ENCODE measurements at places on chromosomes 2 and 18. TPM values are rescaled to one million over a fixed set of nuclear protein-coding genes. Genes with fewer than 3 reads are reported as not detected.

GRCh38 chr2:168929031-168929430 lies 27.9 kb downstream of the G6PC2 start:
- no peak for DNase-seq

- DNase-seq, result no peak
Observed at GRCh38 chr2:98072442-98072841, 14.5 kb upstream of the VWA3B start.

DNA sequence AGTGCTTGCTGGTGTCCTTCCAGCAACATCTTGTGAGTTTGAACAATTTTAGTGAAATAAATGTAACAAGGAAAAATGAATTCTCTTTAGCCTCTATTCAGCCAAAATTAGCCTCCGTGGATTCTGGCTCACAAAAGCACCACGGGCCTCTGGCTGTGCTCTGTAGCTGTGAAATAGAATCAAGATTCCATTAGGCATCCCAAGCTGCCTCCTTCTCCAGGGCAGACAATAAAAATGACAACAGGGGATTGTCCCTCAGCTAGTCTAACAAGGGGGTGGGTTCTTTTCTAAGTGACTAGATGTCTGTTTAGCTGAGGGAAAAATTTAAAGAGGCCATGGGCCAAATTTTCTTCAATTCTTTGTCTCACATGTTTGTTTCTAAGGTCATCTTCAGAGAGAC lies 254.7 kb upstream of the FIGN start:
- DNase-seq, result no peak

GRCh38 chr2:29615183-29615582 lies 306.2 kb downstream of the ALK start:
- DNase-seq, result no peak

DNA sequence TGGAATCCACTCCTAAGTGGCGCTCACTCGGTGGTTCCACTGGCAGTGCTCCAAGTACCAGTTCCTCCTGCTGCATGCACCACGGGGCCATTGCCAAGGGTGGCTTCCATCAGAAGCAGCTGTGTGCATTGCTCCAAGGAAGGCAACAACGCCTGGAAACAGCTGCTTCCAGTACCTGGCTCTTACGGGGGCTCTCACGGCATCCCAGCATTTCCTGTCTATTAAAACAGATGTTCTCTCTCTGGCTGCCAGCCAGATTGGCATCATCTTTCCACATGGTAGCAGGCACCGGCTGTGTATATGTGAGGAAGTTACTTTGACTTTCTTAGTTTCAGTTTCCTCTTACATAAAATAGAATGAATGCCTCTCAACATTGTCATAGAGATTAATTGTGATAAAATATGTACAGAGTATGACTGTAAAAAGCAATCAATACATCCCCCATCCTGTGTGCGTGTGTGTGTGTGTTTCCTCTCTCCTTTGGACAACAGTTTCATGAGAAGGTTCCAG lies 84.9 kb downstream of the CMPK2 start:
- peak; percentile 37 for DNase-seq

DNA sequence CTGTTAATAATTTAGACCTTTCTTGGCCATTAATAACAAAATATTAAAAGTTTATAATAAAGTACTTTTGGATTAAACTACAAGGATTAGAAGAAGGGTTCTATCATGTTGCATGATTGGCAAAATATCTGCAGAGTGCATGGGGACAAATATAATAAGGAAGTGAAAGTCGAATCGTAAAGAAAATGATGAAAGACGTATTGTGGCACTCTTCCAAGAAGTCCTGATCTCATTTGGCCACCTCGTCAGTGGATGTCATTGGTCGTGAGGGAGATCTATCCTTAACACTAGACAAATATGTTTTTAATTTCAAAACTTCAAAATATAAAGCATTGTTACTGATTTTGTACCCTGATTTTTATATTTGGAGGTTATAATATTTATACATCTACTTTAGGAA lies 197.7 kb upstream of the STON1 start:
- peak; percentile 58 for DNase-seq

DNA sequence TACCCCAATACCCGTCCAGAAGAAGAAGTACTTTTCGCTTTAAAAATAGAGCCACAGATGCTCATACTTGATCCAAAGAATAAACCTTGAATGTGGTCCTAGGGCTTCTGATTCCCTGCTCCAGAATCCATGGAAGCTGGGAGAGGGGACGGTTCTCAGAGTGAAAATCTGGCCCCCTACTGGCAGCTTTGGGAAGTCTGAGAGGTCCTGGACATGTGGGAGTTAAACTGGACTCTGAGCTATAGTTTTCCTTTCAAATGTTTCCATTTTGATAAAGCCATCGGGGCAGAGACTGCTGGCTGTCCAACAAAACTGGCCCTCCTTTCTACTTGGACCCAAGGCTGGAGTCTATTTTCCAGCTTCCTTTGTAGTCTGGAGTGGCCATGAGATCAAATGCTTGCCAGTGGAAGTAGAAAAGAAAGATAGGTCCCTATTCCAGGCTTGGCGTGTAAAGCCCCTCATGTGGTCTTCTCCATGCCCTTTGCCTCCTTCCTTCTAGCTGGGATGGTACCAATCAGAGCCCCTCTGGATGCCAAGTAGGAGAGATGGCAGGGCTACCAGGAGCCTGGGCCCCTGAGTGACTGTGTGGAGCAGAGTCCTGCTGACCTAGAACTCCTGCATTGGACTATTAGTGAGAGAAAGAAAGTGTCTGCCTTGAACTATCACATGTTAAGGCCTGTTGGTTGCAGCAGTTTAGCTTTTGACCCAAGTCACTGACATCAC lies 37.7 kb upstream of the TBC1D8 start:
- peak; percentile 55 for DNase-seq

- no peak for DNase-seq
Observed at GRCh38 chr2:214107726-214108125, 303.1 kb upstream of the VWC2L start.

DNA sequence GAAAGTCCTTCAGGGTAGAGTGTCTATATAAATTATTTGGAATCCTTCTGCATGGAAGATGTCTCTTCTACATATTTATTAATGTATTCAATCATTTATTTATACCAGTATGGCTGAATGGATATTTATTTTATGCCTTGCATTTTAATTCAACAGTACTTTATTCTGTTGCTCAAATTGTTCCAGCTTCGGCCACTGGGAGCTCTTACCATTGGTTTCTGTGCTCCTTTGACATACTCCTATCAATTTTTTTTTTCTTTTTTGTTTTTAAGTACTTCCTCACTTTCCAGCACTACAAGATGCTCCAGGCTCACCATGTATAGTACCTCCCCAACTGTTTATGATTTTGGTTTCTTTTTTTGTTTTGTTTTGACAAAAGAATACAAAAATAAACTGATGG lies 39.4 kb upstream of the WIPF1 start:
- DNase-seq, result no peak

DNA sequence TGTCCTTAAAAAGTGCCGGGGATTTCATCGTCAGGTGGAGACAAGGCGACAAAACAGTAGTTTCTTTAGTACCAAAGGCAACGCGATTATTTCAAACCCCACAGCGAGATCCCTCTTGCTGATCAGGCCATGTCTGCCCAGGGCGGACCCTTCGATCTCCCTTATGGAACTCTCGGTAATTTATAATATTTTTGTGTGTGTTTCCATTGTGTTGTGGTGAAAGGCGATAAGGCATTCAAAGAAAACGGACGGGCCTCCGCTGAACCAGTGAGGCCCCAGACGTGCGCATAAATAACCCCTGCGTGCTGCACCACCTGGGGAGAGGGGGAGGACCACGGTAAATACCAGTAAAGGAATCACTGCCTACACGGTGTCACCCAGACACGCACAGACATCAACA lies 1.4 kb upstream of the GAD1 start:
- DNase-seq, result no peak

DNA sequence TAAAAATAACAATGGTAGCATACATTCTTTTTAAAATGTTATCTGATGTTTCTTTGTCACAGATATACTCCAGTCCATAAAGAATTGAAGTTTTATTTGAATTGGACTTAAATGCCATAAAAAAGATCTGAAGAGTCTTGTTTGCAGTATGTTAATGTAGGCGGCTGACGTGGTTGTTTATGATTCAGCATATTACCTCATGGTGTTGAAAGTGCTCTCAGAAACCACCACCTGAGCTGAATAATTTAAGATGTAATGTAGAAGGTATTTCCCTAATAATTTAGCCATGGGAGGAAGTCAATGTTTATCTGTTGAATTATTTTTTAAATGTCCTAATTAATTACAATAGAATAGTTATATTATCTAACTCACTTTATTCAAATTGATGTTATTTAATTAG lies 58.6 kb upstream of the CHN1 start:
- peak; percentile 74 for DNase-seq

DNA sequence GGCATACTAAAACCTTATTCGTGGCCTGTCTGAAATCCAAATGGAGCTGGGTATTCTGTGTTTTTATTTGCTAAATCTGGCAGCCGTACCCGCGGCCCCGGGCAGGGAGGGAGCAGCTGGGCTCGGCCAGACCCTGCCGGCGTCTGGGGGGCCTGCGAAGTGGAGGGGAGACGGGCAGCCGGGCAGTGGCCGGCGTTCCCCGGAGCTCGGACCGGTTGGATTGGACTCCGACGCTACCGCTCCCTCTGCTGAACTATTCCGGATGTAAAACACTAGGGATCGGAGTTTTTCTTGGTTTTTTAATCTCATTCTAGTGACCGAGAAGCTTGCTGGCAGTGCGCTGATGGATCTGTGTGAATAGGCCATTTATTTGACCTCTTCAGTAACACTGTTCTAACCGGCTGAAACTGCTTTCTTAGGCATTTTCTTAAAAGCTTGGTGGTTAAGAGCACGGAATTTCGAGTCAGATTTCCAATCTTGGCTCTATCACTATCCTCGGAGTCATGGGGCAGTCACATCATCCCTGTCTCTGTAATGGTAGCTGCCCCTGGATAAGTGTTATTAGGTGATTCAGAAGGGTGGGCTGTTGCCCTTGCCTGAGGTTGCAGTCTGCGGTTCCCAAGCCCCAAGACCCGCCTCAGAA lies 694 bp downstream of the UNC50 start:
- peak; percentile 61 for DNase-seq

- DNase-seq, result peak; percentile 41
Observed at GRCh38 chr18:48460929-48461583, 51.9 kb upstream of the ZBTB7C start.

DNA sequence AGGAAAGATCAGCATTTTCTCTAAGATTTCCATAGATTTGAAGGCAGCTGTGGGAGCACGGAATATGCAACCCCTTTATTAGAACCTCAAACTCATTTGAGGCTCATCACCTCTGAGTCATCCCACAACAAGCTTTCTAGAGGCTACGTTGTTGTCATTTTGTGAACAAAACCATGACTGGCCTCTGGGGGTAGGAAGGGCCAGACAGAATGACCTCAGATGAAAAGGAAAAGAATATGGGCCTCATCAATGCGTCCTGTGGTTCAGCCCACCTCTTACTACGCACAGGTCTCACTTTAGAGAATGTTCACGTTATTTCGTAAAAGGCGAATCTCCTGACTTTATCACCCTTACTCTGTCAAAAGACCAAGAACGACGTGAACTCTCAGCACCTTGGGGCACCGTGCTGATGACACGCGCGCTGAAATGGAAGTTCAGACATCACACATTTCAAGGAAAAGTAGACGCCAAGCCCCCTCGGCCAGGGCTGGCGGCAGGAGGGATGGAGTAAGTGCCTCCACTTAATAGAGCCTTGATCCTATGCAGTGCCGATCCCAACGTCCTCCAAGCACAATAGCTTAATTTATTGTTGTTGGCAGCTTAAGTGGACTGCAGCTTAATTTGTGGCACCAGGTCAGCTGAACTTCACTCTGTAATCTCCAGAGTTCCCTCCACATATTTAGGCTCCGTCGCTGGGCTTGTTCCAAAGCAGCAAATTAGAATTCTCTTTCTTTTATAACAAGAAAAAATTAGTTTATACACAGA lies 208.3 kb downstream of the EIPR1 start:
- peak; percentile 67 for DNase-seq

DNA sequence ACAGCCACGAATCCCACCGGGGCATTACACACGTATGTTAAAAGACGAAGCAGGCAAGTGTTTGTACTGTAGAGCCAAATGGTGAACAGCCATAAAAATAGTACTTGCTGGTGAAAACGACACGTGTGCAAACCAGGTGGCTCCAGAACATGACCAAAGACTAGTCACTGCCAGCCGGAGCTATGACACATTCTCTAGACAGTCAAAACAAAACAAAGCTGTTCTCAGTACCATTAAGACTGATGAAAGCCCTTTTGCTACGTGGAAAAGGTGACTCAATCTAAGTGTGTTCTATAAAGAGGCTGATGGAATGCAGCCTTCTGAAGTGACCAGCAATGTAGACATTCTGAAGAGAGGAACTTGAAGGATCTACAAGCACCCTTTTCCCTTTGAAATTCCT lies 367.7 kb upstream of the NETO1 start:
- peak; percentile 98 for DNase-seq

DNA sequence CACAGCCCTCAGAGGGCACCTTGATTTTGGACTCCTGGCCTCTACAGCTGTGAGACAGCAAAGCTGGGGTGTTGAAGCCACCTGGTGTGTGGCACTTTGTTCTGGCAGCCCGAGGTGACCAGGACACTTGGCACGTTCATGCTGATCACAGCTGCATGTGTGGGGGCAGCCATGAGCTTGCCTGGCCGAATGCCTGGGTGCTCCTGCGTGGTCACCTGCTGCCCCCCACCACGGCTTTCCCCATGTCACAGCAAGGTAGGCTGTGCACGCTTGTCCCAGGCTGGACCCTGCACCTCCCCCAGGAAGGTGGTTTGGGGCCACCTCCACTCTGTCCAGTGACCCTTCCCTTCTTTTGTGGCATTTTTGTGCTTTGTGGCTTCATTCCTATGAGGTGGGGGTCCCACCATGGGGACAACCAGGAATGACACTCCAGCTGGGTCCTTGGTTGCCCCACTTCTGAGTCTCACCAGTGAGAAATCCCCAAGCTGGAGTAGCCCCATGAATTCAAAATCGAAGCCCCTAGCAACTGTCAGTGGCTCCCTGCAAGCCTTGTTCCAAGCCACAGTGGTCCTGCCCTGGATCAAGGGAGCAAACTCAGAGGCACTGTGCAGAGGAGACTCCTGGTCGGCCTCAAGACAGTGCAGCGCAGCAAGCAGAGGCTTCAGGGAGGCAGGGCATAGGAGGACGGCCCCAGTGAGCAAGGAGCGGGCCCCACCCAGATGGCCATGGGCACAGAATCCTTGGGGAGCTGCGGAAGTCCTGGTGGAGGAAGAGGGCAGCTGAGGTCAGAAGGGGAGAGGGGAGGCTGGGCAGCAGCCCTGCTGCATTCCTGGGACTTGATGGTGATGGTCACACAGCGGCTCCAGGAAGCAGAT lies 121.4 kb upstream of the HS6ST1 start:
- DNase-seq, result no peak

Gene GNLY
- total RNA-seq, result not detected

Gene REL
- total RNA-seq, result 2.3 TPM

Gene TMEM18
- 17.7 TPM for total RNA-seq

Gene EMX1
- not detected for total RNA-seq

Gene ANKRD30B
- total RNA-seq, result under 0.01 TPM

Gene ITPRIPL1
- total RNA-seq, result 4.6 TPM
